ENCODE measurements at places on chromosomes 1 and 21.

DNA sequence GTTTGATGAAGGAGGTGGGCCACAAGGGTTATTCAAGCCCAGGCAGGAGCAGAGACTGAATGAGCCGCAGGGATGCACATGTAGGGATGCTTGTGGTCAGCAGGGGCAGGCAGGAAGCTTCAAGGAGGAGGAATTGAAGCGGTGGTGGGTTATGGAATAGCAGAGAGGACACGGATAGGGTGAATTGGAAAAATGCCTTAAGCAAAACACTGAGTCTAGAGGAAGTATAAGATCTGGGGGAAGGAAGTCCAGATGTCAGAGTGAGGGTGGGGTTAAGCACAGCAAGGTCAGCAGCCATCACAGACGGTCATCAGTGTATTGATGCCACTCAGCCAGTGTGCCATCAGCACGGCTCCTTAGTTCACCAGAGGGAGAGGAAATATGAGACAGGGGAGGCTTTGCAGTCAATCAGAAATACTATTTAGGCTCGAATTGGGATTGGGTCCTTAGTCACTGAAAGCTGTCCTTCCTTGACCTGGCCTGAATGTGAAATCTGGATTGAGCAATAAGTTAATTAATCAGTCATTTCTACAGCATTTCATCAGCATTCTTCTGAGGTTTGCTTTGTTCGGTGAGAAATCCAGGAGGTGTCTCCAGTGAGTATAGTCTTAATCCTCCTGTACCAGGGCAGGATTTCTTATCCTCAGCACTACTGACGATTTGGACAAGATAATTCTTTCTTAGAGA is 6.0 kb upstream of the LCE1F start:
- no peak for DNase-seq

DNA sequence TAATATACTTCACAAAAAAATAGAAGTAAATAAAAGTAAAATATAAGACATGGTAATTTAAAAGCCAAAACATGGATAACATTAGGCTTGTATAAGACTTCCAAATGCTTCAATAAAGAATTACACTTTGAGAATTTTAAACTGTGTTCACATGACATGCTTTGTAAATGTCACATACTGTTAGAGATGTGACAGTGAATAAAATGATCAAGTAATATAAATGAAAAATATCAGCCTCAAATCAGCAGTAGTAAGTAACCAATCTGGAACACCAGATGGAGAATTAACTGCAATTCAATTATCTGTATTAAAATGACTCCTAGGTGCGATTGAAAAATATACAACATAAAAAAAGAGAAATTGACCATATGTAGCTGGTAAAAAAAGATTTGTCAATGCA is 1260.8 kb downstream of the BRINP3 start:
- DNase-seq: no peak

DNA sequence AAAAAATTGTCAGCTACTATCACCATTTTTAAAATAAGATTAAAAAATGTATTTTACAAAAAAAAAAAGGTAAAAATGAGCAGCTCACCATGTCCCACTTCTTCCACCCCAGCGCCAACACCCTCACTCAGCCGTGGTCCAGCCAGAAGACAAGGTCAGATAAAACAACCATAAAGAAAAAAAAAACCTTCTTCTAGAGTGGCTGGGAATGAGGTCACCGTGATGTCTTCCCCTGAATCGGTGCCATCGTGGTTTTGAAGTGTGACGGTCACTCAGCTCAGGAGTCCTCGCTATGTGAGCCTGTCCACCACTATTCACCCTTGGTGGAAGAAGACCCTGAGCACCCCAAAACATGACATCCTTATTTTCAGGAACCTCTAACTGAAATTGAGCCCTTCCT is 38.1 kb downstream of the B3GALT5 start:
- no peak for DNase-seq

DNA sequence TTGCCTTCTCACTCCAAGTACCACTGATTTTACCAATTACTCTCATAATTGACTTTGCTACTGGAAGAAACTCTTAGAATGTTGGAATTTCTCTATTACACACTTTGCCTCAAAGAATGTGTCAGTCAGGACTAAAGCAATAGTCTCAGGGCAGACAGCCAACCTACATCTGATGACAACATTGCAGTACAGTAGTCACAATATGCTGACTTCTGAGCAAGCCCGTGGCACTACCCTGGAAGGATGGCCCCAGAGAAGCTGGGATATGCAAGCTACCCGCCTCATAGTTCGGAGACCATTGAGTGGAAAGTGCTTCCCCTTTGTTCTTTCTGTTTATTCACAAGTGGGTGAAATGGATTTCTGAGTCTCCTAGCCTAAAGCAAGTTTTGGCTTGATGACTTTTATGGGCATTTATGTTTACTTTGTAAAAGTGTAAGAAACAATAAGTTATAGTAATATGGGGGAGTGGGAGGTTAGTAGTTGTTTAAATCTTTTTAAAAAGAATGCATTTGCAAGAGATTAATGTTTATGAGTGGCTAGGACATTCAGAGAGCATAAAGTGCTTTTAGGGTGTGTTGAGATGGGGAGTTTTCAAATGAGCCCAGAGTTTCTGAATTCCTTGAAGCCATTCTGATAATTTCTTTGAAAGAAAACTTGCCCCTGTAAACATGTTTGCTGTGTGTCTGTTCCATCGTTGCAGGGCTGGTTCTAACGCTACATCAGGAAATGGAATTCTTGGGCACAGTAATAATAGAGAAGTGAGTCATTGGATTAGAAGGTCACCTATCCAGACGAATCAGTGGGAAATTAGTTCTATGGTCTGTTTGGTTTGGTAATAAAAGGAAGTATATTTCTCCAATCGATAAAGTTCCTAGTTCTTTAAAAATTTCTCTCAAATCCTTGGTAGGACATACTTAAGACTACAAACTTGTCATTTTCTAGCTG is 63.8 kb downstream of the LMO4 start:
- no peak for DNase-seq

DNA sequence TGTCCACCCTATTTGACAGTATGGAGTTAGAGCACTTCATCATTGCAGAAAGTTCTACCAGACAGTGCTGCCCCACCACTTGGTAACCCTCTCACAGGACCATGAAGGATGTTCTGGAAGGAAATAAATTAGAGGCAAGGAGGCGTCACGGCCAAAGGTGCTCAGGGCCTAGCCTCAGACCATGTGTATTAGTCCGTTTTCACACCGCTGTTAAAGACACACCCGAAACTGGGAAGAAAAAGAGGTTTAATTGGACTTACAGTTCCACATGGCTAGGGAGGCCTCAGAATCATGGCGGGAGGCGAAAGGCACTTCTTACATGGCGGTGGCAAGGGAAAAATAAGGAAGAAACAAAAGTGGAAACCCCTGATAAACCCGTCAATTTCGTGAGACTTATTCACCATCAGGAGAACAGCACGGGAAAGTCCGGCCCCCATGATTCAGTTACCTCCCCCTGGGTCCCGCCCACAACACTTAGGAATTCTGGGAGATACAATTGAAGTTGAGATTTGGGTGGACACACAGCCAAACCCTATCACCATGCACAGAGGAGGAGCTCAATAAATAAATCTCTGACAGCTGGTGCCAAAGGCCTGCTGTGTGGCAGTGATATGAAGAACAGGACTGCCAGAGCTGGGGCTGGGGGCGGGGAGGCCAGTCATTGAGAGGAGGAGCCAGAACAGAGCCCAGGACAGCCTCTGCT is 75.8 kb downstream of the FHAD1 start:
- no peak for DNase-seq

GRCh38 chr1:197466813-197467212 is 198.8 kb downstream of the CRB1 start:
- DNase-seq: no peak

DNA sequence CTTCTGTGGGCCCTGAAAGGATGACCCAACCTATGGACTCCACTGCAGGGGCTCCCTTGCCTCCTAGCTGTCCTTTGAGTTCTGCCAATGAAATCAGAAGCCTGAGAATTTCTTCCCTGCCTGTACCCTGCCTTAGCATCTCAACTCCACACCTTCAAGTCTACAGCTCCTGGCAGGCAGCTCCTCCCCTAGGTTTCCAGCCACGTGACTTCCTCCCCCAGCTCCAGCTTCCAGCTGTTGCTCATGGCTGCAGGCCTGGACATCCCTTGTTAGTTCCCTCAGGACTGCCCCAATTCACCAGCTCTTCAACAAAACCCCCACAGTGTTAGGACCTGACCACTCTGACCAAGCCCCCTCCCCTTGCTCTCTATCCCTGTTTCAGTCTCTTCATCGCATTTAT is 2.4 kb downstream of the RCAN1 start:
- DNase-seq: no peak

DNA sequence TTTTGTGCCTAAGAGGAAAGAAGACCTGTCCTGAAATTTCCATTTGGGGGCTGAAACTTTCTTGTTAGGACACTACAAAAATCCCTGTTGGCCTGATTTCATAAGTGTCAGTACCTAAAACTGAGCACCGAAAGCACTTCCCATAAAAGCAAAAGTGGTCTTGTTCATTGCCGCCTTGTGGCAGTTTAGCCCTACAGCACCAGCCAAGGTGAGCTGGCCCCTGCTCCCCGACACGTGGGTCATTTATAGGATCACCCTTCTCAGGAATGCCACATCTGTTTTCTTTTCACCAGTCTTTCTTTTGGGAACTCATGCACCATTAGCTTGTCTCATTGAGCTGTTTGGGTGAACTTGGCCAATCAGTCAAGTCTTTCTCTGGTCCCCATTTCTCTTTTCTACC is 155.8 kb upstream of the KAZN start:
- no peak for DNase-seq

- no peak for DNase-seq
Observed at GRCh38 chr21:41562101-41563000, 54.4 kb upstream of the TMPRSS2 start.

DNA sequence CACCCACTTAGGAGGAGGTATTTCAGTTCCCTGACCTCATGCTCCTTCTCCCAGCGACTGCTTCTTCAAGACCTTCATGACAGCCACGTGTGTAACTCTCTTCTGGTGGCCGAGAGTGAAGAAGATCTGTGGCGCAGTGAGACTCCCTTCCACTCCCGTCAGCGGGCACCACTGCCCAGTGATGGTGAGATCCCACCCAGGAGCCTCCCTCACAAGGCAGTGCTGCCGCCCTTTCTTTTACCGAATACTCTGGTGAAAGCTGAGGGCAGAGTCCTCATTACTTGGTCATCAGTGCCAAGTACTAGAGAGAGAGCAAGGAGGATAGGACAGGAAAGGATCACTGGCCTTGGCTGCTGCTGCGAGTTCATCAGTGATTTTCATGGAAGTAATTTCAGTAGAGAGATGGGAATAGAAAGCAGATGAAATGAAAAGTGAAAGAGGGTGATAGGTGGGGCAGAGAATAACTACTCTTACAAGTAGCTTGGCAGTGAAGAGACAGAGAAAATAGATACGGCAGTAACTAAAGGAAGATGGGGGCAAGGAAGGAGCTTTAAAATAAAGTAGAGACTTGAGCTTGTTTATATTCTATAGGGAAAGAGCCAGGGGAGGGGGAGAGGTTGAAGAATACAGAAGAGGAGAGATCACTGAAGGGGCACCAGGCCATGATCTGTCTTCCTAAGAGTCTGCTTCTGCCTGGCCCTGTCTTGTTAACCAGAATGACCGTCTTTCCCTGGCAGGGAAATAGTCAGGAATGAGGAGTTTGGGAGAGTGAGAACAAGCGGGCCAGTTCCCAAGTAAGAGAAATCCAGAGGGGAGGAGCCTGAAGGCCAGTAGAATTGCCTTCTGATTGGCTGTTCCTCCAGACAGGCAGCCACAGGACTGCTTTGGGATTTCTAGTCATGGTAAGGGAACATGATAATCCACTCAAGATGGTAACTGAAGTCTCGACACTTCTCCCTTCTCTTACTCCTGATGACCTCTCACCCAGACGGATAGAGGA is 18.3 kb downstream of the HYI start:
- DNase-seq: no peak

- DNase-seq: no peak
Observed at GRCh38 chr1:186839041-186839400, 10.3 kb downstream of the PLA2G4A start.

DNA sequence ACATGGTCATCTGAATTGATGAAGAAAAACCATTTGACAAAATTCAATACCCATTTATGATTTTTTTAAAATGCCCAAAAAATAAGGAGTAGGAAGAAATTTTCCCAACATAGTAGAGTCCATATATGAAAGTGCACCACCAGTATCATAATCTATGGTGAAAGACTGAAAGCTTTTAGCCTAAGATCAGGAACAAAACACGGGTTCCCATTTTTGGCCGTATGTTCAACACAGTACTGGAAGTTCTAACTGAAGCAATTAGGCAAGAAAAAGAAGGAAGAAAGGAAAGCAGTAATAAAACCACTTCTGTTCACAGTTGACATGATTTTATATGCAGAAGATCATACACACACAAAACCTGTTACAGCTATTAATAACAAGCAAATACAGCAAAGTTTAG is 227.8 kb upstream of the RAB4A start:
- DNase-seq: no peak

- DNase-seq: no peak
Observed at GRCh38 chr1:26970810-26971209, 10.5 kb upstream of the KDF1 start.

DNA sequence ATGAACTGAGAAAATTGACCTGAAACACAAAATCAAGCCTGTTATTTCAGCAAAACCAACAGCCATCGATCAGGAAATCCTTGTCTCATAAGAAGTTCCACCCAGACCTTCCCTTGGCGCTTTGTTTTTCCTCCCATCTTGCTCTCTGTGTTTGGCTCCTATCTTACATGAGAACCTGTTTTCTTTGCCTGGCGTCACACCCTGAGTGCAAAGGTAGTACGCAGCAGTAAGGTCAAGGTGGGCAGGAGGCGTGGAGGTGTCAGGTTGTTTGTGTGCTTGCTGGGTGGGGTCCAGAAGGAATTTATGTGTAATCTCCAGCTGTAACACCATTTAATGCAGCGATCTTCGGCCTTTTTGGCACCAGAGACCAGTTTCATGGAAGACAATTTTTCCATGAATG is 50.5 kb downstream of the C1orf21 start:
- no peak for DNase-seq

- DNase-seq: no peak
Observed at GRCh38 chr1:225253173-225253572, 174.7 kb downstream of the LBR start.

DNA sequence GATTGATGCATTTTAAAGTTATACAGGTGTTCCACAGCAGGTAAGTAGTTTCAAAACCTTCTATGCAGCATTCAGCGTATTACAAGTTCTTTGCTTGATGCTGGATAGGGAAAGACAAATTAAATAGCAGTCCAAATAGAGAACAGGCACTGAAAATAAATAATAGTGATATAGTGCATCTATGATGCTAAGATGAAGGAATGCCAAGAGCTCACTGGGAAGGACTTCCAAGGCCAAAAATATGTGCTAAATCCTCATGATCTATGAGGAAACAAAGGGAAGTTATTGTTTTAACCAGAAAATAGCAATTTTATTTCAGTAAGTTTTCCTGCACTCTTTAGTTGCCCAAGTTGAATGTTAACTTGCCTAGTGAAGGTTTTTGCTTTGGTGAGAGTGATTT is 127.8 kb upstream of the GREM2 start:
- DNase-seq: no peak

Measured in stimulated activated naive CD8-positive, alpha-beta T cell treated with anti-CD3 and anti-CD28 coated beads, Interleukin-15, Interleukin-2, amounts not matched to agents 100 U/mL and 50 U/mL, for 24 hours (primary cell).